ENCODE measurements at places on chromosomes 13 and 19.

DNA sequence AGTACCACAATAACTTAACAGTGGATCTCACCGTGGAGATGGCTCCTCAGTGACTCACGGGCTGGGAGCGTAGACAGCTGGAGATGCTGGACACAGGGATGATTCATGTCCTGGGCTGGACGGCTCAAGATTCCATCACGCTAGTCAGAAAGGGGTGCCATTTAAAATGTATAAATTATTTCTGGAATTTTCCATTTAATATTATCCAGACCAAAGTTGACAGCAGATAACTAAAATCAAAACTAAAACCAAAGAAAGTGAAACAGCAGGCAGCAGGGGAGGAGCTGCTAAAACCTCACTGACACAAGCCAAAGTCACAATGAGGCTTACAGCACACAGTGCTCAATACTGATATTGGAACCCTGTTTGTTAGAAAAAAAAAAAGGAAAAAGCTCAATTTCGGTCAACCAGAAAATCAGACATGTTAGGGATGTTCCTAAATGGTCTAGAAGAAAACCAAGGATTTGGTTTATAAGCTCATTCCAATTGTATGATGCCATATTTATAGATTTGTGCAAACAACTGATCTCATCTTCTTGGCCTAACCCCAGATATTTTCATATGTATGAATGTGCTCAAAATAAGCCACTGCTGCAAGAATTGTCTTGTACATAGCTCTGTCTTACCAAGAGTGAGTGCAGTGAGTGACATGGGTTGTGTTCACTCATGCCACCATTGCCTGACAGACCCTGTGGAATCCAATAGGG lies 111.8 kb downstream of the SACS start:
- DNase-seq: no peak

- no peak for DNase-seq
Observed at GRCh38 chr13:46206143-46206542, 5.6 kb upstream of the LRRC63 start.

- DNase-seq: no peak
Observed at GRCh38 chr19:47781590-47782262, 3.2 kb downstream of the SELENOW start.

DNA sequence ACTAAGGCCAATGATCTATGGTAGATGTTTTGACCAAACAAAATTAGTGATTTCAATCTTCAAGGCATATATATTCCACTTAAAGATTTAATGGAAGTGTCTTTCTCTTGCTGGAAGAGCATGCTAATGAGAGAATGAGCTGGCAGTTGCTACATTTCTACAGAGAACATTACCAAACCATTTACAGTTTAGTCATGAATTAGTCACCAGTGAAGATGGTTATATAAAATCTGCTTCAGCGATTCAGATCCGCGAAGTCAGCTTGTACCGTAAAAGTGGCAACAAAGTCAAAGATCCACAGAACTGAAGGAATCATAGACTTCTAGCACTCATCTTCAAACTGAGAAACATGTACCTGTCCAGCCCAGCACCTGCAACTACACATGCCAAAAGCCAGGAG lies 156.3 kb downstream of the SLITRK5 start:
- DNase-seq: no peak

GRCh38 chr19:43504426-43505185 lies at the start of gene PHLDB3:
TSS of gene PHLDB3 (minus strand) at chr19:43504746. CDS start at chr19:43504118, 628 bp downstream.
- DNase-seq: peak; percentile 36

- DNase-seq: peak; percentile 79
Observed at GRCh38 chr13:41352935-41353840, 42.1 kb downstream of the NAA16 start.

- DNase-seq: no peak
Observed at GRCh38 chr13:51769455-51770127, 34.4 kb downstream of the DHRS12 start.

- no peak for DNase-seq
Observed at GRCh38 chr13:78035500-78035899, 116.9 kb upstream of the EDNRB start.

- no peak for DNase-seq
Observed at GRCh38 chr13:40164133-40164532, 502.3 kb downstream of the FOXO1 start.

GRCh38 chr19:41569481-41570150 lies 6.3 kb upstream of the CEACAM21 start:
- peak; percentile 2 for DNase-seq

DNA sequence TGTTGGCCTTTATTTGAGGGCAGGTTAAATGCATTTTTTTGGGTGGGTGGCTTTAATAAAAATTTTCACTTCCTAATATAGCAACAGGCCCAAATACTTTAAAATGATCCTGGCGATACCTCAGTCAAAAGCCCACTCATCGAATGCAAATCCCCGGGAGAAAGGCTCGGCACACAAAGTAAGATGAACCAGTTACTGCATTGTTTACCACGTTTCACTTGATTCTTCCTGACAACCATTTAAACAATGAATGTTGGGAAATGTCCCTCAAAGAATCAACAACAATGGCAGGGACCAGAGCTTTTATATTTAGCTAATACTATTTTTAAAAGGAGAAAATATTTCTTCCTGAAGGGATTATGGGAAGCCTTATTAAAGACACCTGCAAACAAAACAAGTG lies 187.7 kb downstream of the ABCC4 start:
- DNase-seq: peak; percentile 52

GRCh38 chr13:50612717-50613116 lies 230.8 kb downstream of the DLEU7 start:
- DNase-seq: no peak

DNA sequence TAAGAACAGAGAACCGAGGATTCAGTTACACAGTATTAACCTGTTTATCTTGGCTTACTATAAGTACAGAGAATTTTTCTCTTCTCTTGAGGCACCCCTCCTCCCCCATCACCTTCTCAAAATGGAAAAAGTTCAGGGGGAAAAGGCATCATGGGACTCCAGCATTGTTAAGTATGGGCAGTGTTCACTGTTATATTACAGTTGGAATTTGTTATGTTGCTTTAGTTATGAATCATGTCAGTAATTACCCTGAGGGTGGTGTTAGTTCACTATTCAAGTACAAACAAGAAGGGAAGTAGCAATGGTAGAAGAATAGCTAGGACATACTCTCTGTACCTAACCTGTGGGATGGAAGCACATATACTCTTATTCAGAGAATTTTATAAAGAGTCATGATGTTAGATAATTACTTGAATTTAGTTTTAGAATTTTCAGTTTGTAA lies 12.0 kb downstream of the LPAR6 start:
- no peak for DNase-seq

Measured in mesendoderm (in vitro differentiated cells).